Pericardium fibroblast (primary cell): ENCODE measurements at places on chromosomes 6 and 20. TPM values are rescaled to one million over a fixed set of nuclear protein-coding genes. Genes with fewer than 3 reads are reported as not detected.

Gene AIF1
- total RNA-seq: 1.4 TPM in 1 of 2 replicates, not detected in the other

Gene BHLHE23
- not detected in 2 replicates for total RNA-seq

Gene RPRD1B
- 16.0 and 17.4 TPM in 2 replicates for total RNA-seq

Gene RHAG
- not detected in 2 replicates for total RNA-seq

Gene TGIF2
- 7.4 and 9.4 TPM in 2 replicates for total RNA-seq

Gene RIMS1
- not detected in 2 replicates for total RNA-seq

Gene HMGN3
- 54.2 and 97.3 TPM in 2 replicates for total RNA-seq

Gene RSPH3
- total RNA-seq: 4.4 TPM in 2 replicates

Gene CAP2
- total RNA-seq: 0.26 and 20.9 TPM in 2 replicates

Gene BANF2
- total RNA-seq: not detected in 2 replicates

Gene FOXA2
- total RNA-seq: not detected in 2 replicates

Gene CCM2L
- not detected in 2 replicates for total RNA-seq

Gene GMNN
- 9.2 and 15.8 TPM in 2 replicates for total RNA-seq

Gene HMGCLL1
- not detected in 2 replicates for total RNA-seq

Gene TRIM31
- total RNA-seq: not detected in 2 replicates

Gene TREML1
- total RNA-seq: not detected in 2 replicates

Gene KHDRBS2
- not detected in 2 replicates for total RNA-seq

Gene TSPO2
- total RNA-seq: not detected in 2 replicates

Gene FOXQ1
- not detected in 2 replicates for total RNA-seq

Gene ECT2L
- total RNA-seq: not detected in 2 replicates

Gene ZFP57
- not detected in 2 replicates for total RNA-seq

Gene MTCH1
- 147 and 229 TPM in 2 replicates for total RNA-seq

Gene ITPA
- total RNA-seq: 39.9 and 44.3 TPM in 2 replicates

Gene POPDC3
- total RNA-seq: 2.7 and 26.6 TPM in 2 replicates

Gene TAP2
- 6.3 and 6.6 TPM in 2 replicates for total RNA-seq

Gene BPI
- total RNA-seq: 0.12 TPM in 1 of 2 replicates, not detected in the other

Gene FGD2
- total RNA-seq: not detected in 2 replicates

Gene SLC13A3
- total RNA-seq: 1.5 and 6.9 TPM in 2 replicates

Gene HLA-DRA
- total RNA-seq: not detected in 2 replicates

Gene SIM1
- under 0.01 TPM in 2 replicates for total RNA-seq

Gene KIZ
- 11.1 and 12.6 TPM in 2 replicates for total RNA-seq

Gene HLA-DQB1
- total RNA-seq: not detected in 2 replicates

Gene IRAK1BP1
- total RNA-seq: 1.3 and 2.1 TPM in 2 replicates

Gene C6orf89
- total RNA-seq: 31.2 and 31.8 TPM in 2 replicates

Gene TREM1
- not detected in 2 replicates for total RNA-seq

Gene RSPO3
- 0.47 and 1.5 TPM in 2 replicates for total RNA-seq

Gene C6orf132
- 2.8 and 2.9 TPM in 2 replicates for total RNA-seq

Gene IMPG1
- total RNA-seq: not detected in 2 replicates

Gene DYNLT2
- total RNA-seq: 0.43 and 0.47 TPM in 2 replicates
